Dermis blood vessel endothelial cell (primary cell): ENCODE measurements at places on chromosomes 4 and X. TPM values are rescaled to one million over a fixed set of nuclear protein-coding genes. Genes with fewer than 3 reads are reported as not detected.

Gene SERPINA7
- not detected in 2 replicates for total RNA-seq

Gene SMIM31
- total RNA-seq = not detected in 2 replicates

Gene SSX4B
- not detected in 2 replicates for total RNA-seq

Gene POLN
- 2.7 and 5.8 TPM in 2 replicates for total RNA-seq

Gene NEUROG2
- not detected in 2 replicates for total RNA-seq
